ENCODE measurements at places on chromosomes 1 and 21.
A peak's percentile ranks its signal among the peaks of the same experiment; 100 is the strongest.

- peak; percentile 12 for DNase-seq
Measured at GRCh38 chr1:232899268-232899667, 51.1 kb upstream of the NTPCR start.

GRCh38 chr1:54600947-54601721, 22.2 kb downstream of the FAM151A start:
- no peak for DNase-seq

- no peak for DNase-seq
Measured at GRCh38 chr1:64487061-64487460, 17.1 kb downstream of the CACHD1 start.

GRCh38 chr1:232613752-232614381, 16.1 kb downstream of the SIPA1L2 start:
- DNase-seq: peak; percentile 11

DNA sequence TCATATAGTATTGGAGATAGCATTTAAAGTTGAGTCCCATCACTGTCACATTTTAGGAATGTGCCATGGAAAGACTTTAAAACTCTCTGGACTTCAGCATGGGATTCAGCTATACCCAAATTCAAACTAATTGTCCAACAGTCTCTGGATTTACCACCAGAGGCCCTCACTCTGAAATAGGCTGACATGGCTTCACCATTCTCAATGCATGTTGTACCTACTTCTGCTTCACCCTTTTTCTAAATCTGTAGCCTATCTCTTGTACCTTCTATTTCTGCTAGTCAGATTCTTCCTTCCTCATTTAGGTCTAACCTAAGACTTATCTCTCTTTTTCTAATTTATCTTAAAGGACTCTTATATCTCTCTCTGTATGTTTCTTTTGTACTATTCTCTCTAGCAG, 512.7 kb upstream of the ZRANB2 start:
- no peak for DNase-seq

- DNase-seq: no peak
Measured at GRCh38 chr1:75328691-75329090, 194.5 kb downstream of the LHX8 start.

GRCh38 chr21:43877936-43878575, 13.0 kb downstream of the AGPAT3 start:
- DNase-seq: no peak

- DNase-seq: no peak
Measured at GRCh38 chr1:191240925-191241324, 763.3 kb upstream of the BRINP3 start.

- DNase-seq: no peak
Measured at GRCh38 chr1:183808296-183809027, 3.5 kb downstream of the RGL1 start.

DNA sequence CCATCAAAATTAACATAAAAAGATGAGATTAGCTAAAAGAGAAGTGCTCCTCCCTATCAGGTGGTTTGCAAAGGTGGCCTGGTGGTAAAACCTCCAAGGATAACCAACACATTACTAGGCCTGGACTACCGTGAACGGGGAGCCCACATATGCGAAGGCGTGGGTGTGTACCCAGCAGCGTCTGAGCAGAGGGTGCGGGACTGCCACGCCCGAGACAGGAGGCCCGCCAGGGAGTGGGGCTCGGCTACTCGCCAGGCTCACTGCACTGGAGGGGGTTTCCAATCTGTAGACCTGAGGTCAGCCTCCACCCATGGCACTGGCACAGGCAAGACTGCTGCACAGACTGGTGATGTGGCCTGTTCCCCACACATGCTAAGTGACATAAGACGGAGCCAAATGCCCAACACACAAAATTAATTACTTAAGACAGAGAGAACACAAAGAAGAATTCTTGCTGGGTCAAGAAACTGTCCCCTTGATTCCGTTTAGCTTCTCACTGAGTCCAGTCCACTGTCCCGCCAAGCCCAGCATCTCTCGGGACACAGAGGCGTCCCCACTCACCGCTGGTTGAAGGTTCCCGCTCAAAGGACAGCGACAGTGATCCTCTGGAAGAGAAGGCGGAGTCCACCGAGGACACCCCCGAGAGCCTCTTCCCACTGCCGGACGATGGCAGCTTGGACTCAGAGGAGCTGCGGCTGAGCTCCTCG, 23.4 kb downstream of the RIPK4 start:
- DNase-seq: no peak

DNA sequence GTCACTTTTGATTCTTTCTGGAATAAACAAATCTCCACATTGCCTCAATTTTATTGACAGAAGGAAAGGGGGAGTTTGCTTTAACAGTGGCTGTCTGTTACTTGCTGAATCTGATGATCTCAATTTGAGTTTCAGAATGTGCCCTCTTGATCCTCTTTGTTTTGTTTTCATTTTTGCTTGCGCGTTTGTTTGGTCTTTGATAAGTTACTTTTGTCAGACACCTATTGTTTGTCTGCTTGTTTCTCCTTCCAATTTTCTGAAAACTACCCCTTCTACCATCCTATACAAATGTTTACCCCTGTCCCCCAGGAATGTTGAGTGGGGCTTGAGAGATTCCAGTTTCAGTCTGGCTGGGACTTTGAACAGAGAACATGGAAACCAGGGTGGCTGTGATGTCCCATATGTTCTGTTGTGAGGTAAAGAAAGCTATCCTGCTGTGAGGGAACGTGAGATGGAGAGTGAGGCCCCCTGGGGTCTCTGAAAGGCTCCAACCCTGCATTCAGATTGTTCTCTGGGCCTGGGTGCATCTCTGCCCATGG, 11.8 kb upstream of the XCL2 start:
- DNase-seq: no peak

DNA sequence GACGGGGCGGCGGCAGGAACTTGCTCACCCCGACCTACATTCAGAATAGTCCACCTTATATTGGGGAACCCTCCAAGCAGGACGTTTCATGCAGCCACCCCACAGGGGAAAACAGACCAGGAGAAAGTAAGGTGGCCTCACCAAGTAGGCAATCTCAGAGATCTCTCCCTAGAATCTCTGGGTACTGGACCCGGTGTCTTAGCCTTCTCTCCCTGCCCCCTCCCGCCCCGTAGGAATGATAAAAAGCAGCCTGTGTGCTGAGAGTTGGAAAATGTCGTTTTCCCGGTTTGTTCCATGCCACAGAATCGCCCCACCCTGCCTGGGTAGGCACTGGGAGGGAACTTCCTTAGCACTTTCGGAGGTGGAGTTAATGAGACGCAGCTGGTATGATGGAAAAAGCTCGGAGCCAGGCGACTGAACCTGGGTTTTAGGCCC, 789 bp upstream of the PTPN14 start:
- DNase-seq: no peak

- DNase-seq: no peak
Measured at GRCh38 chr21:41668686-41669532, 97.9 kb downstream of the RIPK4 start.

DNA sequence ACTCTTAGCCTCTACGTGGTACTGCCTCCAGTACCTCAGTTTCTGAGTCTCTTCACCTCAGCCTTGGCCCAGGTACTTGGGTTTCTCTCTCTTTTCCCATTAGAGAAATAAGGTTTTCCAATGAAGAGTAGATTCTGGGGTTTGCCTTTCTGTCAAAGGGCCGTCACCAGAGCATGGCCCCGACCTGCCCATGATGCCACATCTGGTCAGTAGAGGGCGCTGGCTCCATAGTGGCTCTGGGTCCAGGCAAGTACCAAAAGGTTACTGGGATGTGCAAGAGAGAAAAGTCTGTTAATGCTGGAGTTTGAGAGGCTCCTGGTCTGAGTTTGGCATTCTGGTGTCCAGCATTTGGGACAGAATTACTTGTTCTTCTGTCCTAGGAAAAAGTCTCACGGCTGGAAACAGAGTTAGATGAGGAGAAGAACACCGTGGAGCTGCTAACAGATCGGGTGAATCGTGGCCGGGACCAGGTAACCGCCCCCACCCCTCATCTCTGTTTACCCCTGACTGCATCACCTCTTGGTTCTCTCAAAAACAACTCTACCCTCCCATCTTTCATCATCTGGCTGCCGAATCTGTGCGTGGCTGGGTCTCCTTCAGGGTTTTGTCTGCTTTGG, 5.3 kb upstream of the TUFT1 start:
- peak; percentile 81 for DNase-seq

DNA sequence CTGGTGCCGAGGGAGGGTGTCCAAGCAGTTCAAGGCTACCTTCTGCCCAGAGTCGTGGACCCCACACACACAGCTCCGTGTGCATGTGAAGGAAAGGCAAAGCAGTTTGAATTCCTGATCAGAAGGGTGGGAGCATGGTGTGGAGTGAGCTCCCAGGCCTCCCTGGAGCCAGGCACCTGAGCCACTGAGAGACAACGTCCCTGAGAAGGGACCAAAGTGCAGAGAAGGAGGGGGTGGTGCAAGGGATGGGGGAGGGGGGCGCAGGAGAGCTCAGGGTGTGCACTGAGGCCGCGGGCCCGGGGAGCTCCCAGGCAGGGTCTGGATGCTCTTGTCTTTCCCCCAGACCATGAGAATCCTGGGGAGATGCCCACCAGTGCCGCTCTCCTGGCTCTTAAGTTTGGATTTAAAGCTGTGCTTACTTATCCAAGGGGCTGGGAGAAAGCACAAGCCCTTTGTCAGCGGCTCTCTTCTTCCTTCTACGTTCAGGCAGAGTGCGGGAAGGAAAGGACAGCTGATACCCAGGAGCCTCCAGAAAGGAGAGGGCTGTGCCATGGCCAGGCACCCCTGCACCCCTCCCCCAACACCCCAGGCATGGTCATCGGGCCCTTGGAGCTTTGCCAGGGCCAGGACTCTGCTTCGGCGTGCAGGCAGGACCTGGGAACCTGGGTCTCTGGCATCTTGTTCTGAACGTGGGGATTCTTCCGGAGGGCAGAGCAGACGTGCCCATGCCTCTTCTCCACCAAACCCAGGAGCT, 24.1 kb downstream of the ACTA1 start:
- DNase-seq: no peak

GRCh38 chr1:225488676-225489075, 60.8 kb upstream of the LBR start:
- no peak for DNase-seq

DNA sequence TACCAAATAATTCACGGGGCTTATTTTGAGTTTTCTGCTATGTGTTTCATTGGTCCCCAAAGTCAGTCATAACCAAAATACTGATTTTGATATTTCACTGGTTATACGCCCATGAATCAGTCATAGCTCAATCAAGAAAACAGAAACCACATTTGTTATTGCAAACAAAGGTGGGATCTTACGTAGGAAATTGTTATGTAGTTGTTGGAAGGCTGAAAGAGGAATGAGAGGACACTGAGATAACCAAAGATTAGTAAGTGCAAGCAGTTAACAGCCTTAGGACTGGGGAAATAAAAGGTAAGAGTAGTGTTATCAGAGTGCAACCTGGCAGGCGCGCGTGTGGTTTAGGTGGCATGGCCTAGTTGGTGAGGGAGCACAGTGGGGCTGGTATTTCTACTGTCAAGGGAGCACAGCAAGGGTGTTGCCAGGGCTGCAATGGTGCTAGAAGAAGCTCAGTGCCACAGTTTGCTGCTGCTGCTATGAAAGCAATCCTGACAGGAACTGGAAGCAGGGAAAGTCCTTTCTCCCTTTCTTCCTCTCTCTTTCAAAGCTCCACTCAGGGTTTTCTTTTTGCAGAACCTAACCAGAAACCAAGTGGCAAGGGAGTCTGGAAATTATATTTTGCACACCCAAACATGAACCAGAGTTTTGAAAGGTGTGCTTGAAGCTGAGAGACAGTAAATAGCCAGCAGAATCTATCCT, 33.7 kb downstream of the RTCA start:
- no peak for DNase-seq

DNA sequence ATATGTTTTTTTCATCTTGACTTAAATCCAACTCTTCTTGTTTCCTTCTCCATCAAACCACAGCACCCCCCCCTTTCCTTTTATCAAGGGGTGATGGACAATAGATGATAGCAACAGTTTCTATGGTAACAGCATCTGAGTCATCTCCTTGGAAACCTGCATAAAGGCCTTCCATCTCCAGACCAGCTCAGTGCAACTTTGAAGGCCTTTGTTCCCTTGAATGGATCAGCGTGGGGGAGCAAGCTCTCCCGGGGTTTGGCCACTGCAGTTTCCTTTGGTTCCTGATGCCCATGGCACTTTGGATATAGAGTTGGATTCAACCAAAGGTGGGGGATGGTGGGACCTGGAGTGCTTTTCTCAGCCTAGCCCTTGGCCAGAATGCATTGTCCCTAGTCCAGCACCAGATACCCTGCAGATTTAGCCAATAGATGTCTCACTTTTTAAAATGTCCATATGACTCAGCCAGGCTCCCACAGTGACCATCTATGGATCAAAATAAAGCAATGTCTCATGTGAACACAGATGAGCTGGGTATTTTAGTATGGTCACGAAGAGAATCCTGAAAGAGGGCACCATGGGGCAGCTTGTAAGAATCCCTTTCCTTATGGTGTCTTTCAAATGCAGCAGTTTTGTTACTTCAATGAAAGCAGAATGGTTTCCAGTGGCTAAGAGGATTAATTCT, 127.7 kb downstream of the SPATA46 start:
- DNase-seq: peak; percentile 5

GRCh38 chr1:34236089-34236488, 59.4 kb downstream of the C1orf94 start:
- no peak for DNase-seq

DNA sequence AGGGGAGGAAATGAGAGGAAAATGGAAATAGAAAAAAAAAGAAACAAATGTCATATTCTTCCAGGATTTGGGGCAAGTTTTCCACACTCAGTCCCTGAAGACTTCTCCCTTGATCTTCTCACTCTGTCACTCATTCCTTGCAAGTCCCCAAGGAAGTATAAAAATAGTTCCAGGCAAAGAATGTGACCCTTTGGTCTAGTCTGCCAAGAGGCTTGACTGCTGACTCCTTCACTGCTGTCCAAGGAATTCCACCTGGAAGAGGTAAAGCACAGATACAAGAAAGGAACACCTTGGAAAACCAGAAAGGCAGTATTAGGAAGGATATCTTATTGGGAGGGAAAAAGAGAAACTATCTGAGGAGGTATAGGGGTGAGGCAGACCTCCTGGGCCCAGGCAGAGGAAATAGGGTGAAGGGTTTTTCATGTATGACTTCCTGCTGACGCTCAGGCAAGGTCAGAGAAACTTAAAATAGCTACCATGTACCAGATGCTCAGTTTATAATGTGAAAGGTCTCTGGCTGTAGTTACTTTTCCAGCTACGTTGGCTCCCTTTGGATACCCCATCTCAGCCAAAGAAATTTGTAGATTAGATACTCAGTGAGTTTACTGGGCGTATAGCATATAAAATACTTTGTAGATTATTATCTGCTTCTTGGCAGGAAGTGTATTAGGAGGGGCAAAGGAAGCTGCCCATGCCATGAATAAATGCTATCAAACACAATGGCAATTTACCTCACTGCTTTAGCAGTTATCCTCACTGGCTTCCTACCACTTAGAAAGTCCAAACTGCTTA, 2.0 kb upstream of the GJA5 start:
- DNase-seq: no peak
